ENCODE measurements at places on chromosomes 16 and 17.

DNA sequence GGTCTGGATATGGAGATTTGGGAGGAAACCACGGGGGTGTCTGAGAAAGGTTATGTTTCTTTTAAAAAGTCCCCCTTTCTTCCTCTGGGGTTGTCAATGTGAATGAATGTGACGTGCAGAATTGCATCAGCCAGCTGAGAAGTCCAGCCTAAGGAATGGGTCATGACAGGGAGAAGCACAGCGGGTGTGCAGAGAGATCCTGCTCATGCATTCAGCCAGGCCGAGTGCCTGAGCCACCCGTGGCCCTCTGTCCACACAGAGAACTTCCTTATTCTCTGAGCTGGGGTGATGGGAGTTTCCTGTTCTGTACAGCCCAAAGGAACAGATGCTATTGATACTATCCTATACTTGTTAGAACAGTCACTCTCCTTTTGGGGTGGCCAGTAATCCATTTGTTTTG, 117.9 kb downstream of the CPPED1 start:
- DNase-seq: no peak

DNA sequence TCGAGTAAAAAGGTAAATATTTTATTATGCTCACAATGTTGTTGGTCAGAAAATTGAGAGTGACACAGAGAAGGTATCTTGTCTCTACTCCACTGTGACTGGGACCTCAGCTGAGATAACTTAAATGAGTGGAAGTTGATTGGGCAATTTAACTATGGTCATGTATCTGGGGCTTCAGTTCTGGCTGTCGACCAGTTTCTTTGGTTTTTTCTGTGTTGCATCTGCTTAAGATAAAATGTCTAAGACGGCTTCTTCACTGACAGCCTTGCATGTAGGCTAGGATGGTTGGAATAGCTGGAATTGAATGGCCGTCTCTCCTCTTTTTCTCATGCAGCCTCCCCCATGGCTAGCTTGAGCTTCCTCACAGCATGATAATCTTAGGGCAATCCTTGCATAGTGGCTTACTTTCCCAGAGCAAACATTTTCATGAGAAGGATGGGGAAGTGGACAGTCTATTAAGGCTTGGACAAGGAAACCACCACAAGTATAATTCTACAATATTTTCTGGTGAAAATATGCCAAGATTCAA, 433.7 kb downstream of the KIF2B start:
- DNase-seq: no peak

DNA sequence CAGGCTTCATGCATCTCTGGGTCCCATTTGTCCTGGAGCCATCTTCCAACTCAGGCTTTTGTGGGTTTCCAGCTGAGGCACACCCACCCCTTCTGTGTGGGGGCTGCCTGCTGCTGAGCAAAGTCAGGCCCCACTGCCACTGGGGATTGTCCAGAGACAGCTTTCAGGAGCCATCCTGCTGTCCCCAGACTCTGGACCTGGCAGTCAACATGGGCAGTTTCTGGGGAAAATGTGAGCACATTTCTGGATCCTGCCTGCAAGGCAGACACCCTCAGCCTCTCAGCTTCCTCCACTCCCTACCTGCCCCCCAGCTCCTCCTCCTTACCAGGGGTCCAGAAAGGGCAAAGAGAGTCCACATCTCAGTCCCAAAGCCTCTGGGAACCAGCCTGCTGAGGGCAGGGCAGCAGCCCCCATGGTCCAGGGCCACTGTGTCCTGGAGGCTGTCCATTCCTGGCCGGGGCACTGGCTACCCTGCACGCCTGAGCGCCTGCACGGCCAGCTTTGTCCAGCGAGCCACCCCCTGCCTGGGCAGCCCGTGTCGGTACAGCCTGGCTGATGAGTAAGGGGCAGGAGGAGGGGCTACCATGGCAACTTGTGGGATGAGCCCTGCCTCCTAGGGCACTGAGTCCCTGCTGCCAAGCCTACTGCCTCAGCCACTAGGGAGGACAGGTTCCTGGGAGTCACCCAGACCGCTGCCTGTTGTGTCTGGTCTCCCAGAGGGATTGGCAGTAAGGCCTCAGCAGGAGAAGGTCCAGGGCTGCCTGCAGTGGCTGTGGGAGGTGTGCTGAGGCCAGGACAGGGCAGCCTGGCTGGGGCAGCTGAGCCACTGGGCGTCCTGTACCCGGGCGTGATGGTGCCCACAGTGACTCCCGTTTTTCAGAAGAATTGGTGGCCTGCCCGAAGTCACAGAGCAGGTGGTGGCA, at the start of gene SLC47A2:
TSS of gene SLC47A2 (minus strand) at position 477 of the 923 bp plus-strand sequence. CDS start at position 448, 29 bp downstream.
- DNase-seq: peak; percentile 33

DNA sequence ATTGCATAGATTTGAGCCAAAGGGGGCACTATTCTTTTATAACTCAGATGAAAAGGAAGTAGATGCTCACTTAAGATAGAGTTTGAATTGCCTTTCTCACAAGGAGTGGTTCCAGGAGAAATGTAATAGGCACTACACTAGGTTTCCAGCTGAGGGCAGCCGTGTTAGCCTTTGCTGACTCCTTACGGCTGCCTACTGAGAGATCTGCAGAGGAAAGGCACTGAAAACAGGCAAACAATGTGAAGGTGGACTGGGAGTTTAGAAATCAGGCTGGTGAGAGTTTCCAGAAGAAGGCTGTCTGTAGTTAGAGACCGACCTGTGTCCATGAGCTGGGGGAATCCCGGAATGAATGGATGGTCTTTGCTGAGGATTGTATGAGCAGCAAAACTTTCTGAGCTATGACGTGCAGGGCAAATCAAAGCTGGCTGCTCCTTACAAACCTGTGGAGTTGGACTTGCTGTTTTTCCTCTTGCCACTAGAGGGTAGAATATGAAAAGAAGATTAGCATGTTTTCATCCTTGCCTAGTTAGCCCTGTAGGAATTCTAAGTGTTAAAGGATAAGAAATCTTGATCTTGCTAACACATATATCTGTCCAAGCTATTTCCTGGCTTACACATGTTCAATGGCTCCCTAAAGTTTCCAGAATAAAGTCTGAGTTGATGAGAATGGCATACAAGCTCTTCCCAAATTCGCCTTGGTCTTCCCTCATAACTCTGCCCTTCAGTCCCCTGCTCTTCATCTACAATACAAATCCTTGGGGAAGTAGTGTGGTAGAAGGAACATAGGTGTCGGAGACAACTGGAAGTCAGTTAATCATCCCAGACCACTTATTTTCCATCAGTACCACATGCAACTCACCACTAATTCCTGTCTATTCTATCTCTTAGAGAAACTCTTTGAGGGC, 20.1 kb upstream of the TAOK1 start:
- peak; percentile 84 for DNase-seq

DNA sequence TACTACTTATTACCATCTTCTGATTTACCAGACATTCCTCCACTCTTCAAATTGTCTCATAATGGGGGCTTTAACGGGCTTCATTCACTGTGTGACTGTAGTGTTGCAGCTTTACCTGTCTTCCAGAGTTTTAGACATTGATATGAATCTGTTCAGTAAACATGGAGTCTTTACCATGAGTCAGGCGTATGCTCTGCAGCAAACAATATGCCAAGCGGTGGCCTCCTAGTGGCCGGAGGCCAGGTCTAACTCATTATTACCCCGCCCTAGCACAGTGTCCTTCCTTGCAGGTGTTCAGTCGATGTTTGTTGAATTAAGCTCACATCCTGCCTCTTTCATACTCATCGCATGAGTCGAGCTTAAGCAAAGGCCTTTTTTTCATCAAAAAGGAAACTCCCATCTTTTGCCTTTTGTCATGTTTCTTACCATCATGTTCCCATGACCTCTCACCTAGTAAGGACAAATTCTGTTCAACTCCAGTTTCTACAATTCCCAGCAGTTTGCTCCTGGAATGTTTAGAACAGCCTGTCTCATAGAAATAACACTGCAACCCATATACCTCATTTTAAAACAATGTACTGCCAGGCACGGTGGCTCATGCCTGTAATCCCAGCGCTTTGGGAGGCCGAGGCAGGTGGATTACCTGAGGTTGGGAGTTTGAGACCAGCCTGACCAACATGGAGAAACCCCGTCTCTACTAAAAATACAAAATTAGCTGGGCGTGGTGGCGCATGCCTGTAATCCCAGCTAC, 39.4 kb downstream of the TUBD1 start:
- DNase-seq: no peak

DNA sequence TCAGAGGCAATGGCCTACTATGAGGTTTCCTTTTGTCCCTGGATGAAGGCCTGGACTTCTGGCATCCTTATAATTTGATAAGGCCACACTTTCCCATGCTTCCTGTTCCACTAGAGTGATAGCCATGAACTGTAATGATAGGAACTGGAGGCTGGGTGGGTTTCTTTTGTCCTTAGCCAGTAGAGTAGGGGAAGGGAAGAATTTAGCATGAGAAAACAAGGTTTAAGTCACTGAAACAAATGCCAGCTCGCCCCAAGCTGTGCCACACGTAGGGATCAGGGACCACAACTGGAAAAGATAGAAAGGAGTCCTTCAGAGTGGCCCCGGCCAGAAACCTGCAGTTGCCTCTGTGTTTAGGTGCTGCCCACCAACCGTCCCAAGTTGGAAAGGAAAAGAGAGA, 80.9 kb upstream of the C17orf78 start:
- DNase-seq: no peak

GRCh38 chr17:41773190-41773588, 13.3 kb downstream of the JUP start:
- no peak for DNase-seq

DNA sequence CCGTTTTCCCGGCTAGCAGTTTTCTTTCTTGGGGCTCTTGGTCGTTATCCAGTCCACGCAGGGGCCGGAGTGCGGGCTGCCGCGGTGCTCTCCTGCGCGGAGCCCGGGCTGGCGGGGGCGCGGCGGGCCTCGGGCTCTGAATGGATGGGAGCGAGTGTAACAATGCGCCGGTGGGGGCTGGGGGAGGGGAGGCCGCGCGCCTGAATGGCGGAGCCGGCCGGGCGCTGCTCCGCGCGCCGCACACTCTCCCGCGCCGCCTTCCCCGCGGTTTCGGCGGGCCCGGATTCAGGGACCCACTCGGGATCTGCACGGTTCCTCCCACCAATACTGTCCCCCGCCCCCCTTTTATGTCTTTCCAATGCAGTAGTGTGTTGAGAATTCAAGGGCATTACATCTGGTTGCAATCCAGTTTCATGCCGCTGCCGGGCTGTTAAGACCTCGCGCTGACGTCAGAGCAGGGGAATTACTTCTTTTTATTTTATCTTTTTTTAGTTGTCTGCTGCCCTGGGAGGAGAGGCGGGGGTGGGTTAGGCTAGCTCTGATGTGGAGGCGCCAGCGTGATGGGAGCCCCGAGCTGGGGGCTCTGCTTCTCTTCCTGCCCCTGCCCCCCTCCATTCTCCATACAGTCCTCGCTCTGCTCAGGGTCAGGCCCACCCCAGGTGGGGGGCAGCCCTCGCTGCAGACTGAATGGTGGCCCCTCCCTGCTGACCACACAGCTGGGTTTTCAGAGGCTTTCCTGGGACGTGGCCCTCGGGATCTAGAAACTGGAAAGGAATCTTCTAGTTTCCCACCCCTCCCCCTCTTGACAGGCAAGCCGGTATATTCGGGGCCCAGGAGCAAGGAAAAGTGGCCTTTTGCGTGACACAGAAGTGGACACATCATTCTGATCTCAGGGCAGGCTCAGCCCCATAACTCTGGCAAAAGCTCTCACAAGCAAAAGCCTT, 1.8 kb downstream of the RAI1 start:
- DNase-seq: peak; percentile 85

DNA sequence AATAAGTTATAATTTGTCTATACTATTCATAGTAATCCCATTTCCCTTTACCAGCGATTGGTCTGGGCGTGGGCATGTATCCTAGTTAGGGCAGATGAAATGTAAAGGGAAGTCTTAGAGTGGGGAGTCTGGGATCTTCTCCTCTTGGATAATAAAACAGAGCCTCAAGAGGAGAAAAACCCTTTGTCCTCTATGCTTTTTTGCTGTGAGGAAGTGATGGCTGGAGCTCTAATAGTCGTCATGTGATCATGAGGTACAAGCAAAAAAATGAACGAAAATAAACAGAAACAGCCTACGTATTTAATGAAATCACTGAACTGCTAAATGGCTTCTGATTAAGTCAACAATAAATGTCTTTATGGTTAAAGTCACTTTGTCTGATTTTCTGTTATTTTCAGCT, 26.8 kb downstream of the EFCAB5 start:
- no peak for DNase-seq

DNA sequence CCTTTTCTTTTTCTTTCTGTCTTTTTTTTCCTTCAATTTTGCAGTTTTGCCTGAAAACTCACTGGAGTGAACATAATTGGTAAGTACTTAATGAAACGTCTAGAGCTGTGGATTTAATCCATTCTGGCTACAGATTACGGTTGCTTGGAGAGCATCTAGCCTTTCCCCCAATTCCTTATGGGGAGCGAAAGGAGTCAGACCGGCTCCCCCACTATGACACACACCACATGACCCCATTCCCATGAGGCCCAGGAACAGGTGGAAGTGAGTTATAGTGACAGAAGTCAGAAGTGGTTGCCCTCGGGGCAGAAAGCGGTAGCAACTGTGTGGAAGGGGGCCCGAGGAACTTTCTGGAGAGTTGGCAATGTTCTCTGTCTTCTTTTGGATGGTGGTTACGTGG, 41.2 kb downstream of the EMP2 start:
- DNase-seq: no peak

- DNase-seq: no peak
Observed at GRCh38 chr17:59696682-59697277, 10.4 kb downstream of the PTRH2 start.

- DNase-seq: no peak
Observed at GRCh38 chr16:69830534-69831211, 68.5 kb downstream of the WWP2 start.

GRCh38 chr17:34269969-34270368, at the start of gene CCL7:
Gene CCL7 (plus strand): TSS chr17:34270221. CDS start chr17:34270291, 70 bp downstream.
- DNase-seq: no peak

- DNase-seq: no peak
Observed at GRCh38 chr16:64751906-64752305, 370.0 kb downstream of the CDH11 start.

GRCh38 chr16:87874639-87875427, 5.5 kb upstream of the SLC7A5 start:
- DNase-seq: no peak

GRCh38 chr17:78589885-78590284, 12.7 kb upstream of the DNAH17 start:
- DNase-seq: no peak

GRCh38 chr16:81996664-81997509, 14.4 kb downstream of the SDR42E1 start:
- no peak for DNase-seq

DNA sequence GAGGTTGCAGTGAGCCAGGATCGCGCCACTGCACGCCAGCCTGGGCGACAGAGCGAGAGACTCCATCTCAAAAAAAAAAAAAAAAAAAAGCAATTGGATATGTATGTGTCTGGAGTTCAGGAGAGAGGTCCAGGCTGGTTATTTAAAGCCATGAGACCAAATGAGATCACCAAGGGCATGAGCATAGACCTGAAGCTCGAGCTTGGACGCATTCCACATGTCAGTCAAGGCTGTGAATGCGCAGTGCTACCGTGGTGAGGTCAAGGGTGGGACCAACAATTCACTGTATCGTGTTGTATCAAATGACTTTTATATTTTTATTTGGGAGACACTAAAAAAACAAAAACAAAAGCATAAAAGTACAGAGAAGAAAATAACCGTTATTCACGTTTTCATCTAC, 29.1 kb upstream of the SPNS2 start:
- no peak for DNase-seq

GRCh38 chr17:37813751-37814150, 68.9 kb upstream of the HNF1B start:
- no peak for DNase-seq

All from testis (tissue), 5 donors.